ENCODE measurements at places on chromosomes 2 and 18.

GRCh38 chr2:171404261-171404660, 29.5 kb downstream of the METTL8 start:
- no peak for DNase-seq

DNA sequence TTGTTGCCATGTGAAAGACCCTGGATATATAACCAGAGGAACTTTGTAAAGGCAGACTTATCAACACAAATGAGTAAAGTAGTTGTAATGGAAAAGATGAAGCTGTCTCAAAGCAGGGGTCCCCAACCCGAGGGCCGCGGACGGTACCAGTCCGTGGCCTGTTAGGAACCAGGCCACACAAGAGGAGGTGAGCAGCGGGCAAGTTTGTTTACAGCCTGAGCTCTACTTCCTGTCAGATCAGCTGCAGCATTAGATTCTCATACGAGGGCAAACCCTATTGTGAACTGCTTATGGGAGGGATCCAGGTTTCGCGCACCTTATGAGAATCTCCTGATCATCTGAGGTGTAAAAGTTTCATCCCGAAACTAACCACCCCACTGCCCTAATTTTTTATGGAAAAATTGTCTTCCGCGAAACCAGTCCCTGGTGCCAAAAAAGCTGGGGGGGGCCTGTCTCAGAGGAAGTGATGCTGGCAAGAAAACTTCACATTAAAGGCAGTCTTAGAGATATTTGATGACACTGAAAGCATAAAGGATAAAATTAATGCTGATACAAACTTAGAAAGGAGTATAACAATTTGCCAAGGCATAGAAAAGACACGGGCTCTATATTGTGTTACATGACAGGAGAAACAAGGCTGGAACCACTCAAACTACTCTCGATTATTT, 57.5 kb upstream of the MSTN start:
- no peak for DNase-seq

DNA sequence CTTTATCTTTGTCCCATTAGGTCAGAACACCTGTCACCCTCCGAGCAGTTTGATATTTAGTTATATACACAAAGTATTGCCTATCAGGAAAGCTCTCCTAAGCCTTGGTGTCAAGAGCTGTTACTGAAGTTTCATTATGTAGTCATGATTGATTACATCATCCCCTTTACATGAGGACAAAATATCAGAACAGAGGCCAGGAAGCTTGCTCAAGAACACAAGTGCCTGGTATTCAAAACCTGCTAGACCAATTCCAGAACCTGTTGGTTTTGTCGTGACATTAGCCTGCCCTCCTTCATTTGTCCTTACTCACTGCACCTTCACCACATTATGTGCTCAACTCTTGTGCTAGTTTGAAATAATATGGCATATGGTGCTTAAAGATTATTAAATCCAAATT, 377.1 kb downstream of the CDH19 start:
- DNase-seq, result no peak

DNA sequence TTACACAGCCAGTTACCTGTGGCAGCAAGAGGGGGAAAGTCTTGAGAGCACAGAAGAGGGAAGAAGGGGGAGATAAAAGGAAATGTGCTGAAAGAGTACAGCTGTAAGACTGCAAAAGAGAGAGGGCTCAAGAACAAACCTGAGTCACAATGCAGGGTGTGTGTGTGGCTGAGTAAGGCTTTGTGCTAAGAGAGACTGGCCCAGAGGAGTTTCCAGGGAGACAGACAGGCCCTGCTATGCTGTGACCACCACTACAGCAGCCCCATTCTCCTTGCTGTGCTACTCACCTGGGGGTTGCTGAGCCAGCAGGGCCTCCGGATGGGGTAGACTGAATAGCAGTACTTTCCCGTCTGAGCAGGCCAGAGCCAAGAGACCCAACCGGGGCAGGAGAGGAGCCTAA, 12.4 kb upstream of the MPV17 start:
- DNase-seq, result no peak

GRCh38 chr2:195574312-195574711, 82.7 kb upstream of the SLC39A10 start:
- DNase-seq, result no peak

DNA sequence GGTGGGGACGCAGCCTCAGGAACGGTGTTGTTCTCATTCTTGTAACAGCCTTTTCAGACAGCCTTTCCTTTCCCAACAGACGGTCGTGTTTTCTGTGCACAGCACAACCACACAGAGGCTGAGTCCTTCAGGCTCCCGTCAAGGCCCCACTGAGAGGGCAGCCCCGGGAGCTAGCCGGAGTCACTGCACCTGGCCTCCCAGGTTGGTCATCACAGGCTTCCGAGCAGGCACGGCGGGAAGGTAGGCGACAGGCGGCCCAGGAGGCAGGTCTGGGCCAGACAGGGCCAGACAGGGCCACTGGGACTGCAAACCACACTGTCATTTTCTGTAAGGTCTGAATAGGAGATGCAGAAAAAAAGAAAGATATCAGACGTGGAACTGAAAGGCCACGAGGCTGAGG, 570.8 kb downstream of the GALR1 start:
- DNase-seq, result no peak

GRCh38 chr2:73836141-73836943, 7.6 kb downstream of the STAMBP start:
- no peak for DNase-seq

- DNase-seq, result peak; percentile 38
These were observed 40.1 kb downstream of the RTN4 start for GRCh38 chr2:55010149-55010591.

Measured in NCI-H1436 treated with DMSO at 0.1 percent for 48 hours (cell line).